Stimulated activated CD4-positive, alpha-beta T cell treated with anti-CD3 and anti-CD28 coated beads, TNF-alpha, amount 100 ng/mL, for 4 hours (primary cell): ENCODE measurements at places on chromosomes 11 and 22.

GRCh38 chr11:122173587-122173986, 57.6 kb upstream of the BLID start:
- DNase-seq: no peak

DNA sequence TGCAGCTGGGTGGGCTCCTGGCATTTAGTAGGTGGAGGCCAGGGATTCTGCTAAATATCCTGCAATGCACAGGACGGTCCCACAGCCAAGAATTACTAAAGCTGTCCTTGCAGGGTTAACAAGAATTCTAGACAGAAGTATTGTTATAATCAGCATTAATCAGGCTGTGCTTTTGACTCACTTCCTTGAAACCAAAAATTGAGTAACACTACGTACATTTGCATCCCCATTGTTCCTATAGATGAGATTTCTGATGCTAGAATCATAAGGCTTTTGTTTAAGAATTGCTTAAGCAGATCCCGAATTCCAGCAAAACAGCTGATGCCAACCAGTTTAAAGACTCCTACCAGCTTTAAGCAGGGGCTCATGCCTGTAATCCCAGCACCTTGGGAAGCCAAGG, 11.4 kb downstream of the SLC6A5 start:
- DNase-seq: no peak

GRCh38 chr11:96681019-96681716, 291.4 kb downstream of the JRKL start:
- no peak for DNase-seq

- no peak for DNase-seq
Observed at GRCh38 chr11:132911186-132911585, 621.1 kb downstream of the OPCML start.

- no peak for DNase-seq
Observed at GRCh38 chr11:12496181-12497025, 119.0 kb downstream of the PARVA start.

- no peak for DNase-seq
Observed at GRCh38 chr22:29268511-29269229, 602 bp downstream of the EWSR1 start.
